SK-N-DZ (cell line): ENCODE measurements at places on chromosomes 2 and 18.

- no peak for DNase-seq
Observed at GRCh38 chr2:1986598-1986997, 242.3 kb upstream of the PXDN start.

GRCh38 chr2:10161961-10162441 lies 39.5 kb downstream of the RRM2 start:
- DNase-seq: no peak

DNA sequence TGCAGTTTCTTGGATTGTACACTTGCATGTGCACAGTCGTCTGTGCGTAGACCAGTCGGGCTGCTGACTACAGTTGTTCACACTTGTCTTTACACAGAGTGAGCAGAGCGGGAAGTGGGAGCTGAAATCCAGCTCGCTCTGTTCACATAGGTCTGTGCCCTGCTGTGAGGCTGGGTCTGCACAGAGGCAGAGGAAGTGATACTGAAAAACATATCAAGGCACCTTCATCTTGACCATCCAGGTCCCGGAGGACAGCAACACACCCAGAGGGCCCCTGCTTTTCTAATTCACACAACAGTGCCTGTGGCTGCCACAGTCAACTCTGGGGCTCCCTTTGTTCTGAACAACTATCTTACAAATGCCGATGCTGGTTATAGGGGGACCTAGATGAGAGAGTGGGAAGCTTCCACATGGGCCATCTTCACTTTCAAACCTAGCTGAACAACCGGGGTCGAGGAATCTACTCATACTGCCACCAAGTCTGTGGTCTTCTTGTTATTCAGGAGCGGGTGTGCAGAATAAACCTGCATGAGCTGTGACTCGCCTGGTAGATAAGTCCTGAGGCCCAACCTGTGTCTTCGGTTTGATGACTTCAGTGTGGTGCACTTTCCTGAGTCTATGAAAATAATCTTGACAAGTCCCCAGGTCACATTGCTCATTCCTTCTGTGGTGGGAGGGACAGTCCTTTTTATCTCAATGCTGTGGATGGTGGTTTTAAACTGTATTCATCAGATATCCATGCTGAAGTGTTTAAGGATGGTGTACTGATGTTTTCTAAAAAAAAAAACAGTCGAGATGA lies 3.5 kb upstream of the ADNP2 start:
- DNase-seq: no peak

GRCh38 chr2:202157211-202157990 lies 81.0 kb downstream of the SUMO1 start:
- no peak for DNase-seq

DNA sequence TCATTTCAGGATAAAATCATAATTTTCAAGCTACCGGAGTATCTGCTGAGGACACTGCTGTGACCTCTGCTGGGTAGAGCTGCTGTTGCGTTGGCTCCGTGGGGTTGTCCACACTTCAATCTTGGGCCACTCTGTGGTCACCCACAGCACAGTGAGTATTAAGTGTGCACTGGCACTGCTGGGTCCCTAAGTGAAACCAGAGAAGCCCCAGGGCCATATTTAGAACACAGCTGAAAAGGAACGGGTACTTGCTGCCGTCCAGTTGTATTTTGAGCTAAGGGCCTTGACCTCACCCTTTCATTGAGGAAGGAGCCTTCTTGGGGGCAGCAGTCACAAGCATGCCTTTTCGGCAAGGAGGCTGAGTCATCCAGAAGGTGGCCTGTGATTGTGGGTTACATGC lies 10.1 kb downstream of the SLC9A4 start:
- no peak for DNase-seq

DNA sequence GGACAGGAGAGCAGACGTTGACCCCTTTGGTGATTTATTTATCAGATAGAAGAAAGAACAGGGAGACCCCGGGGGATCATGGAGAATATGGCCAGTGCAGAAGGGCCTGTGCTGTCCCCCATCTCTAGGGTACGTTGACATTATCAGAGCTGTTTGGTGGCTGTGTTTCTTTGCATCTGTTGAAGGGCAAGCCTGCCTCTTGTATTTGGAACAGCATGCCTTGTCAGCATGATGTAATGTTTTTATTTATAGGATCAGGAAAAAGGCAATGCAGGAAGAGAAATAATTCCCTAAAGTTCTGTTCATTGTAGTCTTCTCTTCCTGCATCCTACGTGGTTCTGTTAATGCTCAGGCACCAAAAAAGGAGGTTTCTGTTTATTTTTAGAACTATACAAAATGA lies 49.8 kb upstream of the CABYR start:
- DNase-seq: peak; percentile 38

GRCh38 chr2:179247318-179248023 lies 17.2 kb downstream of the SESTD1 start:
- no peak for DNase-seq

DNA sequence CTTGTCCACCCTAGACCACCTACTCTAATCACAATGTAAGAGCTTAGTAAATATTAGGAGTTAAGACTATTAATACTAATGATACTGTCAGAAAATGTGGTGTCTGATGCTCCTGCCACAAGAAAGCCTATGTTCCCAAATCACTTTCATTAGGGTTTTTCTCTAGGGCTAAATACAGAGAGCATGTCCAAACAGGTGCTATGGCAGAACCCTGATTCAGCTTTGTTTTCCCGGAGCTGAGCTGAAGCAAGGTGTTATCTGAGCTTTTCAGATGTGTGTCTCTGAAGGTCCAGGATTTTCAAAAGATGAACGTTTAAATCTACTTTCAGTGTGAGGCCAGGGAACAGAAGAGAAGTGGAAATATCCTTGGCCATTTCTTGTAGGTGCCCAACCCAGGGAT lies 40.6 kb downstream of the CPO start:
- DNase-seq: no peak

DNA sequence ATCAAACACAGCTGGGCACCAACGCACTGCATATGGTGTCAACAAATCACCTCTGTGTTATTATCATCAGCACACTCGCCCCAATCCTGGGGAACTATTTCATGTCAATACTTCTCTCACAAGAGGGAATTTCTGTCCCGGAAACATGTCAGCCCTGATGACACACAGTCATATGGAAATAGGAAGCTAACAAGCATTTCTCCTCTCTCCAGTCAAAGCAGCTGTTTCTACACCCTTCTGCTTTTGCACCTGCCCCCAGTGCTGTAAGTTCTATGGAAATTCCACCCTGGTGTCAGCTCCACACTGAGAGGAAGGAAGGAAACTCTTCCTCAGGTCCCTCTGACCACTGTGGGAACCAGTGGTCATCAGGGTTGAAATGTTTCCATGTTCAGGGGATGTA lies 447.6 kb upstream of the ID2 start:
- DNase-seq: no peak

GRCh38 chr2:30692829-30693275 lies 114.4 kb downstream of the CAPN13 start:
- no peak for DNase-seq

- no peak for DNase-seq
Observed at GRCh38 chr18:21307578-21307977, 65.5 kb downstream of the GREB1L start.

DNA sequence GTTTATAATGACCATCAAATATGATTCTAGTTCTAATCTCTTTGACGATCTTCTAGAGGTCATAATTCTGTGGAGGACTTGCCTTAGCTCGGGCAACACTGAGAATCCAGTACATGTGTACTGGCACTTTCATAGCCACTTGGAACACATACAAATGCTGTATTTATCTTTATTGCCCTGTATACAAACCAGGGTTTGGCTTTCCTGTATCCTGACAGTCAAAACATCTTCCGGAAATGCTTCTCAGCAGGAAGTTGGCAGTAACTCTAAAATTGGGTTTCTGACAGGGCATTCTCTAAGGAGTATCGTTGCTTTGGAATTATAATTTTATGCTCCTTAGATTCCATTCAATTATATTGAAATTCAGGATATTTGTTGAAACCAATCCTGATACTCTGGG lies 643.6 kb downstream of the NRXN1 start:
- no peak for DNase-seq

DNA sequence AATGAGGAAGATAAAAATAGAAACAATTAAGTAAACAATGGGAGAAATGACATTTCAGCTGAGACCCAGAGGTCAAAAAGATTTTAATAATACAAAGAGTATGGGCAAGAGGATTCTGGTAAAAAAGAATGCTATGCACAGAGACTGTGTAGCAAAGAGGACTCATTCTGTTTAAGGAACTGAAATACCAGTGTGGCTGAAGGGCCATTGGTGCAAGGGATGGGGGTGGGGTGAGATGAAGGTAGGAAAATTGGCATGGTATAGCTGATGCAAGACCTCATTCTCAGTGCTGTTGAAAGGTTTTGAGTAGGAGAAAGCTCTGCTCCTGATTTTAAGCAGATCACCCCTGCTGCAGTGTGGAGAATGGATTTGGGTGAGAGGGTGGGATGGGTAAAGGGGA lies 10.8 kb downstream of the GALNT1 start:
- no peak for DNase-seq

GRCh38 chr18:59650266-59650820 lies 46.9 kb downstream of the CCBE1 start:
- DNase-seq: peak; percentile 68

GRCh38 chr2:64462940-64463700 lies 9.2 kb downstream of the LGALSL start:
- DNase-seq: no peak

DNA sequence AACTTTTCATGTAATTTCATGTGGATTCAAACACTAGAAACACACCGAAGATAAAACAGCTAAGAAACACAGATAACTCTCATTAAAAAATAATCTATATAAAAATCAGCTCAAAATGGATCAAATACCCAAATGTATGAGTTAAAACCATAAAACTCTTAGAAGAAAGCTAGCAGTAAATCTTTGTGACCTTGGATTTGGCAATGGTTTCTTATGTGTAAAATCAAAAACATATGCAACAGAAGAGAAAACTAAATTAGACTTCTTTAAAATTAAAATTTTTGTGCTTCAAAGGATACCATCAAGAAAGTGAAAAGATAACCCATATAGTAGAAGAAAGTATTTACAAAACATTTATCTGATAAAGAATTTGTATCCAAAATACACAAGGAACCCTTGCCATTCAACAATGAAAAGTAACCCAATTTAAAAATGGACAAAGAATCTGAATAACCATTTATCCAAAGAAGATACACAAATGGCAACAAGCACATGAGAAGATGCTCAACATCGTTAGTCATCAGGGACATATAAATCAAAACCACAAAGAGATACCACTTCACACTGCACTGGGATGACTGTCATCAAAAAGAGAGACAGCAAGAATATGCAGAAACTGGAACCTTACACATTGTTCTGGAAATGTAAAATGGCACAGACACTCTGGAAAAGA lies 27.5 kb downstream of the GAREM1 start:
- no peak for DNase-seq

DNA sequence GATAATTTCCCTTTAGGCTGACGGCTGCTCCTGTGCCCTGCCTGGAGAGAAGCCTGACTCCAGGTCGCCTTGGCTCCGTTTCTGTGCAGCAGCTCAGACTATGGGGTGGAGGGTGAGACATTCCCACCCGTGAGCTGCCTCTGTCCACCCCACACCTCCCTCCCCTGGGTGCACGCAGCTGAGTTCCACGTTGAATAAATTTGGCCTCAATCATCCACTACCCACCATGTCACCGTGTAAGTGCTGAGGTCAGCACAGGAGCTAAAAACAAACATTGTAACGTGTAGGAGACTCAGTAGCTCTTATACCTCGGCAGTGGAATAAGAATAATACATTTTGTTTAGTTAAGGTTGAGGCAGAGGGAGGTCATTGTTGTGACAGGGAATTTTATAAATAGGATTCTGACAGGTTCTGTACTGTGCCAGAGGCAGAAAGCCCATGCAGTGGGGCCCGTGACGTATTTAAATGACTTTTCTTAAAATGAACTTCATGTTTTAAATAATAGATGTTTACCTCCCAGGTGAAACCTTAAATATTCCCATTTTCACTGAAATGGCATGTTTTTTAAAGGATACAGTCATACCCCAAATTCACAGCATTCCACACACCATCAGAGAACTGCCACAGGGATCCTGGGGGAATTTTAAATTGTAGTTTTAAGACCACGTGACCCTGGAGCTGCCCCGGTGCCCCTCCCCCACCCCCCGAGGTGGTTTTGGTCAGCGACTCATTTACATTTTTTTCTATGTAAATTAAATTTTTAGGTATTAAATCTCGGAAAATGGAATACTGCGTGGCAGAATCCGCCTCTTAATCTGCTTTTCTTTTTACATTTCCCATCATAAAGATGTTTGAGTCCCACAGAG lies 50.2 kb downstream of the NFATC1 start:
- no peak for DNase-seq

DNA sequence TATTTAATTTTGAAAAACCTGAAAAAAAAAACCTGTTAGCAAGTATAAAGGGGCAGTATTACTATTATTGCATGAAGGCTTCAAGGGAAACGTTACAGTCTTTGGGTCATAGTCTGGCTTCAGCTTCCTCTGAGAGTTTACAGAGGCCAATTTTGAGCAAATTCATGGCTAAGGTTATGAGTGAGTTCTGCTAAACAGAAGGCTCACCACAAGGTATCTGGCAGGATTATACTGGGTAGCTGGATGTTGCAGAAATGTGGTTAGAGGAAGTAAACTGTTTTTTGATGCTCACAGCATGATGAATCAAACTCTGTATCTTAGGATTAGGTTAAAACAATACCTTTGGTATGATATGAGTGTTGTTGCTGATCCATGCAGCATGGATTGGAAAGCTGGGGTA lies 9.3 kb downstream of the MRPL19 start:
- DNase-seq: no peak

- DNase-seq: no peak
Observed at GRCh38 chr2:27747827-27748352, 23.6 kb upstream of the MRPL33 start.

GRCh38 chr2:187419808-187420207 lies 28.2 kb downstream of the CALCRL start:
- DNase-seq: no peak

- peak; percentile 61 for DNase-seq
Observed at GRCh38 chr2:154623819-154624218, 74.7 kb upstream of the KCNJ3 start.

DNA sequence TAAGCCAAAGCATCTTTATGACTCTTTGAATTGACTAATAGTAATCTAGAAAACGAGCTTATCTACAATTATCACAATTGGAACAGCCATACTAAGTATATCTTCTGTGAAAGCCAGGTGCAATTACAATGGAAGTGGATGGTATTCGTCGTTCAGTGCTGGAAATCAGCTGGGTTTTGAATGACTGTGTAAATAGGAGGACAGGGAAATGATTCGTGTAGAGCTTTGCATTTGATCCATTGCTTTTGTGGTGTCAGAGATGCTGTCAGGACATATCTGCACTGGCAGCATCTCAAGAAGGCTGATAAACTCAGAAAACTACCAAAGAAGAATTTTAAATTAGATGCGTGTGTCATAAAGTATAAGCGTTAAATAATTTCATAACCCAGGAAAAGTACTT lies 187.1 kb downstream of the ZNF407 start:
- no peak for DNase-seq

DNA sequence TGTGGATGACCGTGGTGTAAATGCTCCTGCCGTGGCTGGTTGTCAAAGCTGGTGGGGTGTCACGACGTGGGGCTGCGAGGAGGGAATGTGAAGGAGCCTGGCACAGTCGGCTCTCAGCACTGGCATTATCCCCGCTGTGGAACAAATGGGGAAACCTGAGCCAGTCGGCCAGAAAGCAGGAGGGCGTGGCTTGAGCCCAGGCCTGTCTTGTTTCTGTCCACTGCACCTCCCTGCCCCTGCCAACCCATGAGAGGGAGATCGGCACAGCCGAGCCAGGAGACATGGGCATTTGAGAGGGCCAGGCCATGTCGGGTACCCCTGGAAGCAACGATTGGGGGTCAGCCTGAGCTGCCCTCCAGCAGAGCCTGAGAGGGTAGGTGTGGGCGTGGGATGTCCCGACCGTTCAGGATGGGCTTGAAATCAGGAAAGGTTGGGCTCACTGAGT lies 44.5 kb downstream of the PDIA6 start:
- DNase-seq: no peak

GRCh38 chr2:223944166-223944702 lies 901 bp downstream of the WDFY1 start:
- no peak for DNase-seq
